ENCODE measurements at places on chromosomes 12 and 14.

- no peak for DNase-seq
Observed at GRCh38 chr12:27967551-27968054, 4.9 kb downstream of the PTHLH start.

DNA sequence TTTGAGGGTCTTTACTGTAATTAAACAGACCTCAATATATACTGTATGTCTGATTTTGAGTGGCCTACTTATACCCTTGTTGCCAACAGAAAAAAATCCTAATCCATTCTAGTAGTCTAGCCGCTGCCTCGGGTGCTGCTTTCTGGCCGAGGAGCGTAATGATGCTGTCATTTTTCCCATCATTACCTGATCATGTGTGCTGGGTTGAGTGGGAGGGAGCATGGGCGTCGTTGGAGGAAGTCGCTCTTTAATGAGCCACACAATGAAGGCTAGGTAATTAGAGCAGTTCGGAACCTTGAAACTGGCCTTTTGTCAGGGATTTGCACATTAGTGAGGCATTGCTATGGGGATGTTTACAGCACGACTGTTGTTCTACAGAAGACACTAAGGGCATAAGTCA is 76.1 kb upstream of the RFX4 start:
- DNase-seq, result no peak

GRCh38 chr14:77985211-77985615 is 185.0 kb upstream of the NRXN3 start:
- DNase-seq, result no peak

DNA sequence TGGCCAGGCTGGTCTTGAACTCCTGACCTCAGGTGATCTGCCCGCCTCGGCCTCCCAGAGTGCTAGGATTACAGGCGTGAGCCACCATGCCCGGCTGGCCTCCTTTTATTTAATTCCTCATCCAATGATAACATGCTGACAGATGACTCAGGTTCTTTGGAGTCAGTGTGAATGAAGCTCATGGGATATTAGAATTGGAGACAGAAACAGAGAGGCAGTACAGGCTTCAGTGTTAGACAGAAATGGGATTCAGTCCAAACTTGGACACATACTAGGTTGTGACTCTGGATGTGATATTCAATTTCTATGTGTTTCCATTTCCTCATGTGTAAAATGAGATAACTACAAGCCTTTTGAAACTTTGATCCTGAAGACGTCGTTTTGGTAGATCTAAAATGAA is 47.3 kb downstream of the PDE3A start:
- no peak for DNase-seq

- no peak for DNase-seq
Observed at GRCh38 chr14:76181546-76181945, 29.8 kb downstream of the GPATCH2L start.

DNA sequence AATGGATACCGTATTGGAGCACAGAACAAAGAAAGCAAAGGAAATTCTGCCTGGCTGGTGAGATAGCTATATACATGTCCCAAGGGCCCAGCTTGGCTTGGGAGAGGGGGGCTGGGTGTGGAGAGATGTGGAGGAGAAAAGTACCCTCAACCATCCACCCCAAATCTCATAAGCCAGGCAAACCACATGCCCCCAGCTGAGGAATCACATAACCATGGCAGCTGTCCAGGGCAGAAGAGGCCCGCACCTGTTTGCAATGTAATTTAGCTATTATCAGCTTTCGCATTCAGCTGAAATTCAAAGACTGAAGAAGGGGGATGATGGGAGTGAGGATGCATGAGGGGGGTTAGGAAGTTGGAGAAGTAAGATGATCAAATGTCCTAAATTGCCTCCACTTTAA is 196.1 kb downstream of the TBX5 start:
- DNase-seq, result no peak

DNA sequence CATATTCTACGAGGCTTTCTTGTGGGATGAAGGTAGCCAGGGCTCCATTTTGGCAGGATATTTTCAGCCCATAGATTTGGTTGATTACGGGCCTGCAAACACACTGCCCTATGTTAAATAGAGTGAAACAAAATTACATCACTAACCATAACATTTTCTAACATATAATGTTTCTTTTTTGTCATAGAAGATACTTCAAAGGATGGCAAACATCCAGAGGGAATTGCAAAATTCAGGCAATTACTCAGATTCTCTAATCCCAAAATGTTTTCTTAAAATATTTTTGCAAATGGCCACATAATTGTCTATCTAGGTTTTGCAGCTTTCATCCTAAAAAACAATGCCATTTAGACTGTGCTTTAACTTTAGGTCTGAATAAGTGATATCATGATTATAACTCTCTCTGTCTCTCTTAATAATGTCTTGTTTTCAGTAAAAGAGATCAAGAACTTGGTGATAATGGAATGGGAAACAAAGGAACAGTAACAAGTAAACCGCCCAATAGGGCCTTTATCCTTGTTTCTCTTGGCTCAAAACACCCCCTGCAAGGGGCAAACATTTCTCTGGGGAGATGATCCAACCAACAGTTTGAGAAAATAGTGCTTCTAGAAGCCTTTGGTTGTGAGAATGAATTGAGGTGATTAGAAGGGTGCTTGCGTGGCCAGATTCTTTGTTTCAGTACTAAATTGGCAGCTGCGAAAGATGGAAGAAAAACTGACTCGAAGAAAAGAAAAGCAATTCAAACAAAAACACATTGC is 54.4 kb upstream of the BTG1 start:
- no peak for DNase-seq

- DNase-seq, result no peak
Observed at GRCh38 chr12:112870267-112870980, 36.3 kb upstream of the OAS1 start.

DNA sequence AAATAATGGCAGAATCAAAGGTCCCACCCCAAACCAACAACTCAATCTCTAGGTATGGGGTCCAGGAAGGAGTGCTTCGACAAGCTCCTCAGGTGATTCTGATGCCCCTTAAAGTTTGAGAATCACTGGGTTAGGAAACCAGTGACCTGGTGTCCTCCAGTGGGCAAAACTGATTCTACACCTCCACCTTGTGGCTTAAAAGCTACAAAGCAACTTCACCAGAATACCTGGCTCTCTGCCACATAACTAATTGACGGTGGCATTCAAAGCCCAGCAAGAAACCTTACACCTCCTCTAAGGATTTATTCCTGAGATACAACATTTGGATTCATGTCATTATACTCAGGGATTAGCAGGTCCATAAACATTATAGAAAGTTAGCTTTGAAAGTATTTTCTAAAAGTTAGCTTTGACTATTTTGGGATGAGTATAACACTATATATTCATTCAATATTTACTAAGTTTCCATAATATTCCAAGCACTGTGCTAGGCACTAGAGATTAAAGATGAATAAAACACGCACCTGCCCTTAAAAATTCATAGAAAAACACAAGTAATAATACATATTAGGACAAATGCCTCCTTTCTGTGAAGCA is 45.4 kb downstream of the DCAF5 start:
- peak; percentile 13 for DNase-seq

DNA sequence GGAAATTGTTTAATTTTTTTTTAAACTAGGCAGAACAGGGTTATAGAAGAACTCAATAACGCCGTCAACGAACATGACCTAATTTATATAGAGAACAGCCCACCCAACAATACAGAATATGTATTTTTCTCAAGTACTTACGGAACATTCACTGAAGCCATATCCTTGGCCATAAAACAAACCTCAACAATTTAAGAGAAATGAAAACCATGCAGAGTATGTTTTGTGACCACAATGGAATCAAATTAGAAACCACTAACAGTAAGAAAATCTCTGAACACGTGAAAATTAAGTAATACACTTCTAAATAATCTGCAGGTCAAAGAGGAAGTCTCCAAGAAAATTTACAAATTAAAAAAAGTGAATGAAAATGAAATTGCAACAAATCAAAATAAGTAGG is 9.4 kb downstream of the SART3 start:
- no peak for DNase-seq

GRCh38 chr12:80235944-80236343 is 136.6 kb downstream of the OTOGL start:
- DNase-seq, result no peak

GRCh38 chr14:100683578-100683977 is 43.1 kb upstream of the DLK1 start:
- DNase-seq, result no peak

DNA sequence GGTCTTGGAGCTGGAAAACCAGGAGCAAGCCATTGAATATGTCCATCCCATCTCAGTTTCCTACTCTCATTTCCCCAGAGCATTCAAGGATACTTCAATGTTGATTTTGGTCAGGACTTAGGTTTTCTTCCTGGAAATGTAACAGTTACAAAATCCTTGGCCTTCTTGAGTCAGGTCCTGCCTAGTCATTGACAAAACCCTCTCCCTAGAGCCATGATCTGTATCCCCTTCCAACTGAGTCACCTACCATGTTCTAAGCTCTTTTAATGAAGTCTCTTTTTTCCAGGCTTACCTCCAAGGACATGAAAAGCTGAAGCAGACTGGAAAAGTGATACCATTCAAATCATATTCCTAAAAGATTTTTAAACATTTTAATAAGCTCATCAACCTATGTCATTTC is 549.2 kb downstream of the GALC start:
- DNase-seq, result no peak

GRCh38 chr14:90630171-90630806 is 185.9 kb downstream of the TTC7B start:
- no peak for DNase-seq

GRCh38 chr14:77154421-77154820 is 12.8 kb upstream of the ZDHHC22 start:
- DNase-seq, result no peak

GRCh38 chr14:62654641-62655040 is 390.6 kb downstream of the KCNH5 start:
- DNase-seq, result no peak

DNA sequence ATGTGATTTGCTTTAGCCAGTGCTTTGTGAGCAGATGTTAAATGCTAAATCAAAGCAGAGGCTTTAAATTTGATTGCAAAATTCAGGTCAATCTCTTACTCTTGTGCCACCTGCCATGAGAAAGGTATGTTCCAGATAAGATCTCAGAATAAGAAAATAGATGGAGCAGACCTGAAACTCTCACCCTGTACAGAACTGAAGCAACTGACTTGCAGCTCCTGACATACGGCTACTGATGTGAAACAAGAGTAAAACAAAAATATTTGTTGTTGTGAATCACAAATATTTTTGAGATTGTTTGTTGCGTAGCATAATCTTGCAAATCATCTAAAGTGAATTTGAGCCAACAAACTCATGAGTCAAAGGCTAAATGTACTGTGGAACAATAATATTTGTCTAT is 3.5 kb upstream of the OSBPL8 start:
- DNase-seq, result no peak

DNA sequence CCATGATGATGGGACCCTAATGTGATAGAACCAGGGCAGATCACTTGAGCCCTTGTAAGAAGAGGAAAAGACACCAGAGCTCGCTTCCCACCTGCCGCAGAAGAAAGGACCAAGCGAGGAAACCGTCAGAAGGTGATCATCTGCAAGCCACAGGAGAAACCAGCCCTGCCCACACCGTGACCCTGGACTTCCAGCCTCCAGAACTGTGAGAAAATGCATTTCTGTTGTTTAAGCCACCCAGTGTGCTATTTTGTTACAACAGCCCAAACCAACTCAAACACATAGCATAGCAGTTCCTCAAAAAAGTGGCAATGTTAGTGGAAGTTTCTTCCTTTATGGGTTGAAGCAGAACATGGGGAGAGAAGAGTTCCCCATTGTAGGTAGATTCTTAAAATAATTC is 107.9 kb upstream of the BCL2L14 start:
- DNase-seq, result no peak

DNA sequence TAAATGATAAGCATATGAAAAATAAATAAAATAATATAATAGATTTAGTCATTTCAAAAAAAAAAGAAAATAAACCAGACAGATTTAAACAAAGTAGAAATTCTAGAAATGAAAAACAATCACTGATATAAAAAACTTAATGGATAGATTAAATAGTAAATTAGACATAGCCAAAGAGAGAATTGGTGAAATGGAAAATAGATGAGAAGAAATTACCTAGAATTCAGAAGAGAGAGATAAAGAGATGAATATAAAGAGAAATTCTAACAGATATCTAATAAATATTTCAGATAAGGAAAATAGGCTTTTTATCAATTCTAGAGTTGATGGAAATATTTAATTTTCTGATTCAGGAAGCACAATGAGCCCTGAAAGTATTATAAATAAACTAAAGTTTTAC is 123.1 kb downstream of the PRIMA1 start:
- DNase-seq, result no peak

DNA sequence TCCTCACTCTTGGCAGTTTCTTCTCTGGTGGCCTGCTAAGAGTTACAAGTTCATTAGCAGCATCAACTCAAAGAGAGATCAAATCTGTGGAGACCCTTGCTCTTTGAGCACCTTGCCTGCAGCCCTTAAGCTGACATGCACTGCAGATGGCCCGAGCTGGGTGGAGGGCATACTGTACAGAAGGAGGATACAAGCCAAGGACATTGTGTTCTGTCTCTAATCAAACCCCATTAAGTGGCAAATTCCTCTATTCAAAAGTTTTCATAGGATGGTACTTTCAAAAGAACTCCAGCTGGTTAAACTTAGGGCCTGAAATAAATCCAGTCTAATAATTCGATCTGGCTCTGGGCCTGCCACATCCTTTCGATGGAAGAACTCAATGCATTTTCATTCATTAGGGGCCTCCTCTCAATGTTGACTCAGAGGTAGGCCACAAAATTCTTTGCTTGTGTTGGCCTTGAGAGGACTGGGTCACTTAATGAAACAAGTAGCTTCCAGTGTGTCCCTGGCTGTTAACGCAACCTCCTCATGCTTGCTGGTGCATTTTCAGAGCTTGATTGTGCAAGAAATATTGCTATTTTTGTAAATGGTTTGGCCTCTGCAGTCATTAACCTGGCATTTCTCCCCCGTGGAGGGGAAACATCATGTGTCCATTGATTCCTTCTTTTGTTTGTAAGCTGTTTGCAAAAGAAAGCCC is 318.2 kb downstream of the NUAK1 start:
- DNase-seq, result no peak

DNA sequence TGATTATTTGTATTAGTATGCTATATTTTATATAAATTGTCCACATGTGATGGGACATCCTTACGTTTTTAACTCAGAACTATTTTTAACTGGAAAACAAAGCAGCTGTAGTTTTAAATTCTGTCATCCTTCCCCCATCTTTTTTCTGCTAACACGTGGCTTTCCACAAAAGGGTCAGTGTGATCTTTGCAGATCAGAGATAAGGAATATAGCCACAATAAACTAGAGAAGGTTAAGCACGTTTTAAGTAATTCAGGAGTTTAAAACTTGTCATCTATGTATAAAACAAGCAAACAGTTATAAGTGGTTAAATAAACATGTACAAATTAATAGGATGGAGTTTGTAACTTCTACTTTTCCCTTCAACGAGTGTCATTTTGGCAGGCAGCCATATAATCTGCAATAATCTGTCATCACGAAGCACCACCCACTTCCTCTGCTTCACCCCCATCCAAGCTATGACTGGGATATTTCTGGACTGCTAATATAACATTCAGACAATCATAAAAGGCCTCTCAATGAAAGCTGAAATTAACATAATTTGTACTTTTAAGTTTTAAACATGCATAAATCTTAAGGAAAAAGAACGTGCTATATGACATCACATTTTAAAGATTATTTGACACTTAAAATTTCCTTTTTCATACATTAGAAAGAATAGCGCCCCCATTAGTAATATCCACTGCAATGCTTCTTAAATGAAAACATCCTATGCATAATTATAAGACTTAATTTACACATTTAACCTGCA is 15.3 kb downstream of the TAOK3 start:
- no peak for DNase-seq
